ENCODE measurements at places on chromosomes 1 and 21.

DNA sequence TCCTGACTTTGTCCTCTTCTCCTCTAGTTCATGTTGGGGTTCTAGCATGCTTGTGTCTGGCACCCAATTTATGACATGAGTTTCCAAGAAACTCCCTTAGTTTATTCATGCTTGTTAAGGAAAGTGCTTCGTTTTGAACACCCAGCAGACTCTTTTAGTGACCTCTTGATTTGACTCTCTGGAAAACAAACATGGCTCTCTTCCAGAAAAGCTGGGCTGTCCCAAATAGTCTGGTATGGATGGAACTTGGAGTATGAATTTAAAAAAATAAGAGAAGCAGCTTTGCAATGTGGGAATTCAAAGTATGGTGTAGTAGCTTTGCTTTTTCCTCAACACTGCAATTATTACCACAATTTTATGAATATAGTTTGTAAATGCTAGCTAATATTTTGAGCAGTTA is 143.4 kb upstream of the C8B start:
- no peak for DNase-seq

DNA sequence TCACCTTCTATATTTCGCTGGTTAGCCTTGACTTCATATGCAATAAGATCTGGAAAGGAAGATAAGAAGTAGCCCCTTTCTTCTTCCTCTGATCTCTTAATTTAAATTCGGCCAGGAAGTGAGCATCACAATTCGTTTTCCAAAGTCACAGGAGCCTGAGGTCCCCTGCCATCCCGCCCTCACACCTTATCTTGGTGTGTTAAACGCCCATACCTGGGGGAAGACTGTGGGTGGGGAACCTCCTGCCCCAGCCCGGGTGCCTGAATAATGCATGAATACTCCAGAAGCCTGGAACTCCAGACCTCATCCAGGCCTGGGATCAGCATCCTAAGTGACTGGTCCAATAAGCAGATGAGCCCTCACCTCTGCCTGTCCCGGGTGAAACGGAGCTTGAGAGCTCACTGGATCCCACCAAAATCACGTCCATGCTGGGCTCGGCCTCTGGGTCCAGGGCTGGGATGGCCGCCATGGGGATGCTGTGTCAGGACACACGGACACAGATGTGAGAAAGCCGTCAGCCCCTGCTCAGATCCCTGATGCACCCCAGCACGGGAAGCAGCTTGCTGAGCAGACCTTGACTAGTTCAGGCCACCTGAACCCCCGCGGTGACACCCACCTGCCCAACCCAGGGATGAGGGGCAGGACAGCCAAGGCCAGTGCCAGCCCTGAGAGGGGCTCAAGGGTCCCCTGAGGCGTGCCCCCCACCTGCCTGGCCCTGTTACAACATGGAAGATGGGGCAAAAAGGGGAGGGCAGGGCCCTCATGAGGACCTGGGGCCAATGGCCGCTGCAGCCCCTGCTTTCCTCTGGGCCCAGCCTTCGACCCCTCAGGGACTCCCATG is 686 bp downstream of the DNMT3L start:
- no peak for DNase-seq

GRCh38 chr1:223706077-223706973 is 6.0 kb upstream of the CAPN2 start:
- no peak for DNase-seq

DNA sequence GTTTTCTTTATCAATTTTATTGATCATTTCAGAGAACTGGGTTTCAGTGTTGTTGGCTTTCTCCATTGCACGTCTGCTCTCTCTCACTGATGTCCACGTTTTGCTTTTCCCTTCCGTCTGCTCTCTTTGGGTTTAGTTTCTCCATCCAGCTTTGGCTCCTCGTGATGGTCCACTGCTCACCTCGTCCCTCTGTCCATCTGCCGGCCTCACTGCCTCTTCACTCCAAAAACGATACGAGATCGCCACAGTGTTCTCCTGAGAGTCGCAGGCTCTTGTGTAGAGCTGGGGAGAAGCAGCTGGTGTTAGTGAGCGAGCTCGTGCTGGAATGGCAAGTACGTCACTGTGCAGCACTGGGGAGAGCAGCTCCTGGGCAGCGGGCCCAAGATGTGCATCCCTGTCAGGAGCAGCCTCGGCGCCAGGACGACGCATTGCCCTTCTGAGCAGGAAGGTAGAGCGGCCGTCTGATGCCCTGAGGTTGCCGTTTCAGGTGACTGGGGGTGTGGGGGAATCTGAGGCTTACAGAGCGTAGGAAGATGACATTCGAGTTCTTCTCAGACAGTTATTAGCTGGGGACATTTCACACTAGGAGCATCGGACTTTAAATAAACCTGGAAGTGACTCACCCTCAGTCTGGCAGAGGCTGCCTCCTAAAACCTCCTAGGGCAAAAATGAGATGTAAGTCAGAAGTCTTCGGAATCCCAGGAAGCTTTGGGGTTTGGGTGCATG is 31.4 kb upstream of the PCBP3 start:
- DNase-seq, result no peak

GRCh38 chr1:30705698-30706097 is 17.7 kb downstream of the MATN1 start:
- no peak for DNase-seq

All from vagina (tissue), 2 donors.